ENCODE measurements at places on chromosomes 1 and 21.

- DNase-seq, result no peak
Measured at GRCh38 chr21:36236052-36236730, 79.6 kb downstream of the DOP1B start.

- DNase-seq, result no peak
Measured at GRCh38 chr1:233597489-233597901, 16.4 kb upstream of the KCNK1 start.

- DNase-seq, result peak; percentile 95
Measured at GRCh38 chr1:211613108-211613947, 34.4 kb upstream of the SLC30A1 start.

DNA sequence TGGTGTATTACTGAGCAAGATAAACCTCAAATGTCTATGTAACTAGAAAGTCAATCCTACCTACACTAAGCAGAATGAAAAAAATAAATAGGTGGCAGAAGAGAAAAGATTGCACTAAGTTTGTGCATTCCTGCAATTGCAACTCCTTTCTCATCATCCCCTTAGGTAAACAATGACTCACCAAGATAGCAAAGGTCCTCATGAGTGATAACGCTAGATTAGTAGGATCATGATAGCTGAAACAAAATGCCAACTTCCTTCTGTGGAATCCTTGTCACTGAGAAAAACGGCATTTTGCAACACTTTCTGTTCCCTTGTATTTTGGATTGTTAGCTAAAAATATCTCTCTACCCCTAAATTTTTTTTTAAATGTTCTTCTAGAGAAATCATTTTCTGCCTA lies 20.0 kb upstream of the FCER1A start:
- no peak for DNase-seq

- DNase-seq, result no peak
Measured at GRCh38 chr1:12416101-12416500, 186.3 kb downstream of the VPS13D start.

DNA sequence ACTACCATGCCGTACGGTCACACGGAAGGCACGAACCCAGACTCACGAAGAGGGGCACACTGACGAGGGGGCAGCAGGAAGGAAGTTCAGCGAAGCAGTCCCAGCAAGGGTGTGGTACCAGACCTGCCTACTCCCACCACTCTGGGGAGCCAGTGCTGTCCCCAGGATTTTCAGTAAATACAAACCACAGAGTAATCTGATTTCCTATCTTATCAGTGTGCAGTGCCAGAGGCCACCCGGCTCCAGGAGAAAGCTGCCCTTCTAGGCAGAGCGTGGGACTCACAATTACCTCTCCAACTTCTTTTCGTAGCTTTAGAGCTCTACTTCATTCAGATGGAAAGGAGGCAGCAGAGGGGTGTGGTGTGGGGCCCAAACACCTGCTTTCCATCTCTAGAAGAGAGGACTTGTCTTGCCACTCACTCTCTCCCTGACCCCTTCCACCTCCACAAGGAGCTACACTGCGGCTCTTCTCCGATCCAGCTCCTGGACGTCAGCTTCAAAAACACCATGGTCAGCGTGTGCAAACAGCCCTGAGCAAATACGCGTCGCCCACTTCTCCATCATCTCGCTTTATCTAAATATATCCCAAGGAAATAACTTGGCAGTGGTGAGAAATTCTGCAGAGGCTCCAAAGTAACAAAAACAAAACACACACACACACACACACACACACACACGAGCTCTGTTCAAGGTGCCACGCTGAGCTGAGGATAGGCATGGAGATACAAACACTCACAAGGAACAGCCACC lies 98.5 kb downstream of the MRPL37 start:
- DNase-seq, result no peak

- peak; percentile 78 for DNase-seq
Measured at GRCh38 chr1:940107-941014, 16.6 kb downstream of the SAMD11 start.

DNA sequence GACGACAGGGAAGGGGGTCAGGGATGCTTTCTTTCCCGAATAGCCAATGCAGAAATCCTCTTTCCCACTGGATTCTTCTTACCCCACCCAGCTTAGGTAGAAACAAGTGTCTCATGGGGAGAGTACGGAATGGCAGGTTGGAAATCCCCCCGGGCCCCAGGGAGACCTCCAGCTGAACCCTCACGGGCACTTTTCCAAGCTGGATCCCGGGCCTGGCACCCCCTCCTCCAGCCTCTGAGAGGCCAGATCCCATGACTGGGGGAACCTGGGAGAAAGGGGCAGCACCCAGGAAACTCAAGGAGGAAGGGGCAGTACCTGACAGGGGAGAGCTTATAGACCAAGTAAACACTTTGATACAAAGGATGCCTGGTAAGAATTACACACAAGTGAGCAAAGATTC lies 1.3 kb downstream of the PKP1 start:
- no peak for DNase-seq

DNA sequence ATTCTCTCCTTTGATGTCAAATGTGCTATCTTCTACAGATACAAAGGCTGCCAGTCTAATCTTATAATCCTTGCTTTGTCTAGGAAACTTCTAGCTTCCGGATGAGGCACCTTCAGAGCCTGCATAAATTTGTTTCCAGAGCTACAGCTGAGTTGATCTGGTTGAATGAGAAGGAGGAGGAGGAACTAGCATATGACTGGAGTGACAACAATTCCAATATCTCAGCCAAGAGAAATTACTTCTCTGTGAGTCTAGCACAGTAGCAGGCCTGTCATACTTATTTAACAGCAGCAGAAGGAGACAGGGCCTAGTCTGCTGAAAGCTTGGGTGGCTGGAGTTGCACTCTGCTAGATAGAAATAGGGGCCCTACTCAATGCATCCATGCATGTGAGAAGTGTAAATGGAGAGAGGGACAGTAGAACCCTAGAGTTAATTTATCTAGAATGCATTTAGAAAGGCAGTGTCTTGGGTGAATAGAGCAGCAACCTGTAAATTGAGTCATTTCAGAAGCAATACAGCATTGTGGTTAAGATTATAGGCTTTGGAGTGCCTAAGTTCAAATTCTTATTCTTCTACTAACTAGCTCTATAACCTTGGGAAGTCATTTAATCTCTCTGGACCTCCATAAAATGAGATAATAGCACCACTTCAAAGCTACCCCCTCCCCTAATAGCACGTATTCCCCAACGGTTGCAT lies 89.0 kb downstream of the MACF1 start:
- DNase-seq, result peak; percentile 31

GRCh38 chr1:245516284-245516759 lies 361.5 kb downstream of the KIF26B start:
- peak; percentile 54 for DNase-seq

DNA sequence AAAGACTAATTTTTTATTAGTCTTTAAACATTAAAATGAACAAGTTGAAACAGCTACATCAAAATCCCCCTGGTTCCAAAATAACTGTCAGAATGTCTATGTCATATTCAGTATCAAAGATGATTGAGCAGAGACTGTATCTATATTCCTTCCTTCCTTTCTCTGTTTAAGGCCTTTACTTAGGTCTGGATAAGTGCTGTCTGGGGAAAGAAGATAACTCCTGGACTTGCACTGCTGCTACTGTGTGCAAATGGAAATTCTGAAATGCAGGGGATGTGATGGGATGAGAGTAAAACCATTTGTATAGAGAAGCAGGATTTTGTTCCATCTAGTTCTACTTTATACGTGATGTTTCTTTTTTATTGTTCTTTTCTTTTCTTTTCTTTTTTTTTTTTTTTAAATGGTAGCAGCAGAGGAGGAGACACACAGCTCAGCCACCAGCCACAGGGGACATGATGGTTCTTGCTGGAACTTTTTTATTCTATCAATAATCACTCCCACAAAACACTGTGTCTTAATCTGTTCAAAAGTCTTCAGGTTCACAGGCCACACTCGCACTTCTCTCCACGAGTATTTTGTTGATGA lies 33.6 kb upstream of the FOXE3 start:
- no peak for DNase-seq

- DNase-seq, result no peak
Measured at GRCh38 chr21:45618287-45618686, 25.2 kb upstream of the PCBP3 start.

GRCh38 chr1:155962599-155963211 lies 15.6 kb downstream of the ARHGEF2 start:
- DNase-seq, result no peak

DNA sequence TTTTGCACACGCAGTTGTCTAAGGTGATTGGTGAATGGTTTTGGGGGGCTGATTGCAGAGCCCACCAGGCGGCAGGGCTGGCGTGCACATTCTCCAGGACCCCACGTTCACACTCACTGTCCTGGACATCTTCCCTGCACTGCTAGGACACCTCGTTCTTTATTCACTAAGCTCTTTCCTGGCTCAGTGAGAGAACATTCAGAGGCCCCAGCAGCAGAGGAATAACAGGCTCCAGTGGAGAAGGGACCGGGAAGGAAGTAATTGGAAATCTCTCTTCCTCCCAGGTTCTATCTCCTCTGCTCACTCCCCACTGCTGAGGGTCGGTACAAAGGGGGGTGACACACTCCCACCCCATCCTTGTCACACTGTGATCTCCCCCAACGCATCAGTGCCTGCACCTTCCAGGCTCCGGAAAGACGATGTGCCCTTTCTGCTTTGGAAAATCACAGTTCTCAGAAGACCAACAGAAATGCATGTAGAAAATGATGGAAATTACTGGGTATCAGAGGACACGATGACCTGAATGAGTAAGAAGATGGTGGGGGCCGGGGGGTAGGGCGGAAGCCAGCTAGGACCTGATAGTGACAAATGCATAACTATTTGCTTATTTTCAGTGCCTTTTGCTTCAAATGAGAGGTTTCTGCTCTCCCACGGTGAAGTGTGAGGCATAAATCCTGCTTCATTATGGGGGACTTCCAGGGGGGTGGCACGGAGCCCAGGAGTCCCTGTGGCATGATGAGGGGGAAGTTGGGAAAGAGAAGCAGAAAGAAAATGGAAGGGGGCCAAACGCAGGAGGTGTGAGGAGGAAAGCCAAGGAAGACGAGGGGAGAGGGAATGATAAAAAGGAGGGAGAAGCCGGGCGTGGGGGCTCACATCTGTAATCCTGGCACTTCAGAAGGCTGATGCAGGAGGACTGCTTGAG lies 25.2 kb upstream of the KIF26B start:
- DNase-seq, result no peak

- DNase-seq, result no peak
Measured at GRCh38 chr1:103220631-103221041, 112.3 kb upstream of the COL11A1 start.

DNA sequence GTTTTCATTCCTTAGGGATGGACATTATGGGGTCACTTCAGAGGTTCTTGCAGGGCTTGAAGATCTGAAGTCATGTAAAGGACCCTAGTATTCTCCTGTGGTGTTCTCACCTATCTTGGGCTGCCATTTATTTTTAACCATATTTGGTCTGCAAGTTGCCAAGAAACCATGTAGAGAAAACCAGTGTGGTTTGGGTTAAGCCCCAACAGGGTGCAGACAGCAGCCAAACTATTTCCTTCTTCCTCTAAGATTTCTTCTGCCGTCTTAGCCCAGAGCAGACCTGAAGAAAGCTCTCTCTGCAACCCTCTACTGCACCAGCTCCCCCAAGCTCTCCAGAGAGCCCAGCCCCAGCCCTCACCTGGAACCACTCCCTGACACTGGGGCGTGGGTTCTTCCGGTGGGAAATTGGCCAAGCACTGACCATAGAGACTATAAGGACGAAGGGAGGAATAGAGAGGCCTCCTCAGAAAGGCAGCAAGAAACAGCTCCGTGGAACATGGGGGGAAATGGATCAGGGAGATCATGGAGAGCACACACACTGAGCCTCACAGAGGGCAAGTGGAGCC lies 136.6 kb downstream of the SYF2 start:
- no peak for DNase-seq

DNA sequence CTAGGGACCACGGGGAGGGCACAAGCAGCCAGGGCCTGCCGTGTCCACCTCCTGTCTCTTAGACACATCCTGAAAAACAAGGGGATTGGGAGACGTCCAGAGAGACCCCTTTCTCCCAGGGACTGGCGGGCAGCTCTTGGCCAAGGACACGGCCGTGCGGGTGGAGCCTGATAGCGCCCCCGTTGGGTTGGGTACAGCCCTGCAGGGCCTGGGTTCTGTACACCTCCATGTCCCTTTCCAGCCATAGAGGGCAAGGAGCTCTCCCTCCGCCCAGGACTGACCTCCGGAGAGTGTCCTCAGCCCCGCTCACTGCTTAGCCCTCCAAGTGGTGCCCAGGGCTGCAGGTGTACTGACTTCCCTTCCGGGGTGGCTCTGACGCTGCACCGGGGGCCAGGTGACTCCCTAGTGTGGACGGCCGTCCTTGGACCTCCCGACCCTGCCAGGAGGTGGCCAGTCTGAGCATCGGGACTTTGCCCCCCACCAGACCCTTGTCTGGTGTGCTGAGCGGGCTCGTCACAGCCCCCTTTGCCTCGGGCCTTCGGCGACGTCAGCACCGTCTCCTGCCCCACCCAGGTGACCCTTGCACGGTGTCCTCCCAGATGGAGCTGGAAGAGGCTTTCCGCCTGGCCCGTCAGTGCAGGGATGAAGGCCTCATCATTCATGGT lies 5.8 kb downstream of the PRKCZ start:
- no peak for DNase-seq

GRCh38 chr1:37892151-37893047 lies 33.0 kb upstream of the MTF1 start:
- peak; percentile 49 for DNase-seq

- DNase-seq, result no peak
Measured at GRCh38 chr1:74314438-74314837, 79.3 kb downstream of the TNNI3K start.

GRCh38 chr1:233031521-233031920 lies 81.1 kb downstream of the NTPCR start:
- no peak for DNase-seq

GRCh38 chr1:185735701-185736064 lies 1.5 kb downstream of the HMCN1 start:
- DNase-seq, result peak; percentile 6

- no peak for DNase-seq
Measured at GRCh38 chr1:119790451-119791198, 20.6 kb downstream of the REG4 start.

GRCh38 chr1:51518586-51519047 lies 449 bp downstream of the EPS15 start:
- DNase-seq, result peak; percentile 55

Data from AG20443 (cell line).